GM23248 (cell line): ENCODE measurements at places on chromosomes 11 and 22.
A peak's percentile ranks its signal among the peaks of the same experiment; 100 is the strongest.

- DNase-seq, result peak; percentile 27
These were observed 135.1 kb upstream of the CARD18 start for GRCh38 chr11:105274631-105275030.

GRCh38 chr11:35539781-35540281 lies 14.4 kb upstream of the PAMR1 start:
- DNase-seq, result peak; percentile 91

- no peak for DNase-seq
These were observed 3.7 kb downstream of the GRIK4 start for GRCh38 chr11:120515186-120515723.

GRCh38 chr11:82754410-82754809 lies 20.7 kb upstream of the FAM181B start:
- DNase-seq, result no peak

- DNase-seq, result no peak
These were observed 198.5 kb upstream of the MTNR1B start for GRCh38 chr11:92770981-92771380.

DNA sequence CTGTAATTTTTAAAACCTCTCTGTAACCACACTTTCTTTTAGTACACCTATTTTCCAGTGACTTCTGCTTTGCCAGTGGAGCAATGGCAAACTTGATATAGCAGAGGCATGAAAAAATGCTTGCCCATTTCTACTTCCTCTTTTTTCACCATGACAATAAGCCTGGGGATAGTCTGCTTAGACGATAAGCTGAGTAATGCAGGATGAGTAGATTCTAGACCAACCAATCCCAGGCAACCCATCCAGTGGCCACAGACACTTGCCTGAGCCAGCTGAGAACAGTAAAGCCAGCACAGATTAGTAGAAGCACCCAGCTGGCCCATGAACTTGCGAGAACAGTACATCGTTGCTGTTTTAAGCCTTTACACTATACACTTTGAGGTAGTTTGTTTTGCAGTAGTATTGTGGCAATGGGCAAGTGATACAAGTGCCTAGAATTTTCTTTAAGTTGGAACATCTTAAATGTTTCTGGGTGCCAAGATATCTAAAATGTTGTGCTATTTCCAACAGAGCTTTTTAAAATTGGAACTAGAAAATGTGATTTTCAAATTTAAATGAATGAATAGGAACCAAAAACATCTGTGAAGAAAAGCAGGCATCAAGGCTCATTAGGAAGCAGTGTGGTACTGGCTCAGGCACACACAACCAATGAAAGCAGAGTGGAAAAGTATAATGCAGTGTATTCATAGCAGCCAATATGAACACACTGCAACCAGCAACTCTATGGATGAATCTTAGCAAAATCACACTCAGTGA lies 37.7 kb downstream of the DDI1 start:
- peak; percentile 72 for DNase-seq

GRCh38 chr11:117816846-117817367 lies 7.6 kb downstream of the FXYD2 start:
- no peak for DNase-seq

DNA sequence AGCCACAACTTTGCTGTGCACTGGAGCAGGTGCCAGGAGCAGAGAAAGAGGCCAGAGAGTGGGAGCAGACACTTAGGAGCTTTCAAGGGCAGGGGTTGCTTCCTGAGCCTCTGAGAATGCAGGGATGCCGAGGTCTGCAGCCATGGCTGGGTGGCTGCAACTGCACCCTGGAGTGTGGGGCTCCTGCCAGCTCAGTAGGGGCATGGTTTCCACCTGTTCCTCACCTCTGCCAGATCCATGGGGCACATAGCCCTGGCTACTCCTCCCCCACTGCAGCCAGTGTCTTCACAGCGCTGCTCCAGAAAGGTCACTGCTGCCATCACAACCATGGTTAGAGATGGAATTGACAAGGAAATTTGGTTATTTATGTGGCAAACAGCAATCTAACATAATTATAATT lies 404.8 kb downstream of the CNTN5 start:
- no peak for DNase-seq

- DNase-seq, result no peak
These were observed 283.3 kb upstream of the ARHGAP42 start for GRCh38 chr11:100403816-100404215.

DNA sequence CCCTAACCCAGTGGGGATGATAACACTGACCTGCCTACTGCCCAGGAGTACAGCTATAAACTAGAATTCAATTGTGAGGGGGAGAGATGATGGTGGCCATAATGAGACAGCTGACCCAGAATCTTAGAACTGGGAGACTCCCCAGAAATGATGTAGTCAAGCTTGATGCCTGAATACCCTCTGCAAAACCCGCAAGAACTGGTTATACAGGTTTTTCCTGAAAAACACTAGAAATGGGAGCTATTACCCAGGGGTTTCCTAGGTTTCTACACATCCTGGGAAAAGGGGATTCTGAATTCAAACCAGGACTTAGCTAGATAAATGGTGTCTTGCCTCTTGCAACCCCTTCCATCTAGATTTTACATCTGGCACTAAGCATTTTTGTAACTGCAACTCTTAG lies 113.8 kb upstream of the NARS2 start:
- DNase-seq, result no peak

GRCh38 chr22:21937041-21937820 lies 15.4 kb downstream of the PPM1F start:
- DNase-seq, result peak; percentile 67

- DNase-seq, result peak; percentile 51
These were observed 859 bp upstream of the FGF19 start for GRCh38 chr11:69704508-69705253.

- no peak for DNase-seq
These were observed 12.7 kb downstream of the MAP6 start for GRCh38 chr11:75656044-75656727.

DNA sequence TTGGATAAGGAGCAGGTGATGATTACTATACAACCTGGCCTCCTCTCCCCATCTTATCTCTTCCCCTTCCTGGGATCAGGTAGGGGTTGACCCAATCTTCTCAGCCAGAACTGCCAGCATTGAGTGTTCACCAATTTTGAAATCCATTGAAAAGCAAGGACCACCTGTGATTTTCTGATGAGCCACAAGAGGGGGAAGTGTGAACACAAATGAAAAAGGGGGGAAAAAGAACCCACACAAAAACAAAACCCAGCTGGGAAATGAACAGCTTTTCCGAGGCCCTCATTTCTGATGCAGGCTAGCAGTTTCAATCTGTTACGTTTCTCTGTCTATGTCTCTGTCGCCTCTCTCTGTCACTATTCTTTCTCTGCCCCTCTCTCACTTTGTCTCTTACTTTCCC lies 161.9 kb downstream of the INSC start:
- peak; percentile 9 for DNase-seq

GRCh38 chr11:75365711-75366181 lies 14.3 kb upstream of the ARRB1 start:
- peak; percentile 78 for DNase-seq

DNA sequence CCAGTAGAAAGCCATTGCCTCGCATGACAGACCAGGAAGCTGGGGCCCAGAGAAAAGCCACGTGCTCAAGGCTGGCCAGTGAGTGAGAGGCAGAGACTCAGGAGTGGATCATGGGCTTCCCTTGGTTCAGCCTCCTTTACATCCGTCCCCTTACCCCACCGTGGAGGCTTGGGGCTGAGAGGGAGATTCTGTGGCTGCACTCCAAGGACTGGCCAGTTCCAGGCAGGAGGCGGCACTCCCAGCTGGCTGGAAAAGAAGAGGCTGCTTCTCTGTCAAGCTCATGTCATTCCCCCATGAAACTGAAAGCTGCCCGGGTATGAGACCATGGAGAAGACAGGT lies 6.6 kb upstream of the ASCL2 start:
- no peak for DNase-seq
